Fibroblast of pulmonary artery (primary cell): ENCODE measurements at places on chromosomes 2 and 18.

DNA sequence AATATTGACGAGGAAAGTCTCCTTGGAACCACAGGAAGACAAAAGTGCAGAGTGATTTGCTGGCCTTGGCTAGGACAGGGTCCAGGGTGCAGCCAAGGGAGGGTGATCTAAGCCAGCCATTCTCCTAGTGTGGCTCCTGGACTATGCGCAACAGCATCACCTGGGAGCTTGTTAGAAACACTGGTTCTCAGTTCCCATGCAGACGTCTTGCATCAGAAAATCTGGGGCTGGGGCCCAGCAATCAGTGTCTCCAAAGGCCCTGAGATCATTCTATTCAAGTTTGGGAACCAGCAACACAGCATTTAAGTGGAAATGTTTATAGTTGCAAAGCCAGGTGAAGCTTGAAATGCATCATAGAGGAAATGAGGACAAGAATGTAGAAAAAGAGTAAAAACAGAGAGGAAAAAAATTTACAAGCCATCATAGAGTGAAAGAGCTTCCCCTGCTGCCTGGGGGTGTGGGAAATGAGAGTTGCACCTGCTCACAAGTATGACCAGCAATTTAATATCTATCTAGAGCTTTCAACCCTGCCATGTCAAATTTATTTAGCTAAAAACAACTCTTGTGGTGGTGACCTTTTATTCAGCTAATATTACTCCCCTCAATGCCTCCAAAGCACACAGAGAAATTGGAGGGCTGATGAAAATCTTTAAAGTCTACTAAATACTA, 54.4 kb upstream of the SEC11C start:
- no peak for DNase-seq

DNA sequence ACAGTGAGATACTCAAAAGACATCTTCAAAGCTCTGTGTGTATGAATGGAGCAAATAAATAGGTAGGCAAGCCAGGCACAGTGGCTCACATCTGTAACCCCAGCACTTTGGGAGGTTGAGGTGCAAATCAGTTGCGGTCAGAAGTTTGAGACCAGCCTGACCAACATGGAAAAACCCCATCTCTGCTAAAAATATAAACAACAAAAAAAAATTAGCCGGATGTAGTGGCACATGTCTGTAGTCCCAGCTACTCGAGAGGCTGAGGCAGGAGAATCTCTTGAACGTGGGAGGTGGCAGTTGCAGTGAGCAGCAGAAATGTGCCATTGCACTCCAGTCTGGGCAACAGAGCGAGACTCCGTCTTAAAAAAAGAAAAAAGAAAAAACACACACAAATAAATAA, 945.1 kb upstream of the PIK3C3 start:
- DNase-seq: no peak

GRCh38 chr18:12774982-12775381, 72.1 kb downstream of the PSMG2 start:
- DNase-seq: no peak

- no peak for DNase-seq
Measured at GRCh38 chr2:120480346-120480902, 134.5 kb downstream of the INHBB start.

GRCh38 chr18:3083766-3084165, 70.8 kb upstream of the LPIN2 start:
- no peak for DNase-seq

GRCh38 chr2:238560234-238560633, 133.5 kb downstream of the ASB1 start:
- no peak for DNase-seq

GRCh38 chr2:229888031-229888430, 33.8 kb downstream of the TRIP12 start:
- DNase-seq: no peak

DNA sequence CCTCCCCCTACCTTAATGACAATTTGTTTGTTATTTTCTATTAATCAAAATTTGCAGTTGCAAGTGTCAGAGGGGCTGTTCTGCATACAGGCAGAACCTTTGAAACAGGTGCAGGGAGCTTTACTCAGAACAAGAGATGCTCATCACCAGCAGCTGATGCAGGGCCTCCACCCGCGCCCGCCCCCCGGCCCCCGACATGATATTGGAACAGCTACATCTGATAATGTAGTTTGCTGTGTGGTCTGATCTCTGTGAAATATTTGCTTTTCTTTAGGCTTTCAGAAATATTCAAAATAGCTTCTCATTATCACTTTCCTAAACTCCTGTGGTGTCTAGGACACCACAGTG, 130.0 kb downstream of the PRKCE start:
- DNase-seq: no peak

DNA sequence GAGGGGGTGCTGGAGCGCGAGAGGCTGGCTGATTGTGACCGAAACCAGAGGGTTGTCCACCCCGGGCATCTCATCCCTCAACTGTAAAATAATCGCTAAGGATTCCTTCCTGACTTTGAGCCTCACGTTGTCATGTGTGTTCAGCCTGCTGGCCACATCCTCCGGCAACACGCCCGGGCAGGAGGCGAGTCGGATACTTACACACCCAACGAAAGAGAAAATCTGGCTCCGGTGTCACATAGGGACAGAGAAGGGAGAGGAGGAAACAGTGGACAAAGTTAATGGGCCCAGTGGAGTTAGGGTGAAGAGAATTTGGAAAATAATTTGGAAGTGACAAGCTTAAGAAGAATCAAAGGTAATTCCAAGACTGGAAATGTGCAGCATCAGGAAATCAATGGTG, 2.4 kb downstream of the TLX2 start:
- no peak for DNase-seq

- no peak for DNase-seq
Measured at GRCh38 chr18:43800584-43800983, 523.3 kb upstream of the SYT4 start.

- peak; percentile 46 for DNase-seq
Measured at GRCh38 chr18:11872479-11873136, 21.4 kb downstream of the CHMP1B start.
